ENCODE measurements at places on chromosomes 16 and 17. TPM values are rescaled to one million over a fixed set of nuclear protein-coding genes. Genes with fewer than 3 reads are reported as not detected.

GRCh38 chr16:67428146-67428731 is 2.7 kb upstream of the HSD11B2 start:
- peak; percentile 59 for DNase-seq
- H3K27ac ChIP-seq, result no peak overlapping the region
- H3K4me3 ChIP-seq, result no peak overlapping the region
- H3K27me3 ChIP-seq, result no peaks in the 10 kb centered on the region

DNA sequence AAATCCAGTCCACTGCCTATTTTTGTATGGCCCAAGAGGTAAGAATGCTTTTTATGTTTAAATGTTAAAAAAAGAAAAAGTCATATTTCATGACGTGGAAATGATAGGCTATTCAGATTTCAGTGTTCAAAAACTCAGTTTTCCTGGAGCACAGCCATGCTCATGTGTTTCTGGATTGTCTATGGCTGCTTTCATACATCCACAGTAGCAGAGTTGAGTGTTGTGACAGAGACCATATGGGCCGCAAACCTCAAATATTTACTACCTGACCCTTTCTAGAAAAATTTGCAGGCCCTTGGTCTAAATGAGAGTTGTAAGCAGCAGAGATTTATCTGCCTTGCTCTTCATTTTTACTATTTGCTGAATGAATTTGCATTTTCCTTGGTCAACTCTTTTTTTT is 264.1 kb downstream of the CBLN1 start:
- no peak for DNase-seq
- peaks cover 37% of the 10 kb centered on the region for H3K27me3 ChIP-seq
- no peak overlapping the region for H3K4me3 ChIP-seq
- no peaks in the 10 kb centered on the region for H3K36me3 ChIP-seq

- no peaks in the 10 kb centered on the region for H3K36me3 ChIP-seq
- no peak for DNase-seq
- H3K27ac ChIP-seq, result peak overlapping the region; percentile 40
- H3K4me3 ChIP-seq, result no peak overlapping the region
Observed at GRCh38 chr16:10625595-10626357, 45.4 kb upstream of the EMP2 start.

DNA sequence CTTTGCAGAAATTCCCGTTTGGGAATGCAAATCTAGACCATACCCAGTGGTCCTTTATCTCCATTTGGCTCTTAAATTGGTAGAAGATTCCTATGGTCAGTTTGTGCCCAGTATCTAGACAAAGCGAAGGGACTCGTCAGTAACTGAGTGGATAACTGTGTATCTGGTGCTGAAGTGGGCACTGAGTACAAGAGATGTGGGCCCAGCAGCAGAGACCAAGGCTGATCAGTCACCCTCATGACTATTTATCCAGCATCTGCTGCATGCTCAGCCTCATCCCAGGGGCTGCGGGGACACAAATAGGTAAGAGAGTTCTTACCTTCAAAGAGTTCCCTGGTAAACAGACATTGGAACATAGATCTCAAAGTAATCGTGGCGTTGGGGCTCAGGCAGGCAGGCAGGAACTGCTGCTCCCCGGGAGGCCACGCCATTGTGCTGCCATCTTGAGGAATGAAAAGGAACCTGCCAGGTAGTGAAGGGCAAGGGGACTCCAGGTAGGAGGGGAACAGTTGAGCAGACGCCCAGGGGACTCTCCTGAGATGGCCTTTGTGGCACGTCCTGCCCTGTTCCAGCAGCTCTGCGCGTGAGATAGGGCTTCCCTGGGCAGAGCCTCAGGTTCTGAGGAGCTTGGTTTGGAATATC is 10.3 kb downstream of the NT5M start:
- H3K27ac ChIP-seq, result no peak overlapping the region
- H3K36me3 ChIP-seq, result no peaks in the 10 kb centered on the region

GRCh38 chr17:49928837-49929475 is 40.0 kb upstream of the DLX4 start:
- H3K36me3 ChIP-seq, result no peaks in the 10 kb centered on the region
- no peak overlapping the region for H3K27ac ChIP-seq
- no peak overlapping the region for H3K4me3 ChIP-seq
- H3K27me3 ChIP-seq, result 0 out of 2 replicates have a peak, but pooled peaks cover 3% of the 10 kb centered on the region
- DNase-seq, result no peak

DNA sequence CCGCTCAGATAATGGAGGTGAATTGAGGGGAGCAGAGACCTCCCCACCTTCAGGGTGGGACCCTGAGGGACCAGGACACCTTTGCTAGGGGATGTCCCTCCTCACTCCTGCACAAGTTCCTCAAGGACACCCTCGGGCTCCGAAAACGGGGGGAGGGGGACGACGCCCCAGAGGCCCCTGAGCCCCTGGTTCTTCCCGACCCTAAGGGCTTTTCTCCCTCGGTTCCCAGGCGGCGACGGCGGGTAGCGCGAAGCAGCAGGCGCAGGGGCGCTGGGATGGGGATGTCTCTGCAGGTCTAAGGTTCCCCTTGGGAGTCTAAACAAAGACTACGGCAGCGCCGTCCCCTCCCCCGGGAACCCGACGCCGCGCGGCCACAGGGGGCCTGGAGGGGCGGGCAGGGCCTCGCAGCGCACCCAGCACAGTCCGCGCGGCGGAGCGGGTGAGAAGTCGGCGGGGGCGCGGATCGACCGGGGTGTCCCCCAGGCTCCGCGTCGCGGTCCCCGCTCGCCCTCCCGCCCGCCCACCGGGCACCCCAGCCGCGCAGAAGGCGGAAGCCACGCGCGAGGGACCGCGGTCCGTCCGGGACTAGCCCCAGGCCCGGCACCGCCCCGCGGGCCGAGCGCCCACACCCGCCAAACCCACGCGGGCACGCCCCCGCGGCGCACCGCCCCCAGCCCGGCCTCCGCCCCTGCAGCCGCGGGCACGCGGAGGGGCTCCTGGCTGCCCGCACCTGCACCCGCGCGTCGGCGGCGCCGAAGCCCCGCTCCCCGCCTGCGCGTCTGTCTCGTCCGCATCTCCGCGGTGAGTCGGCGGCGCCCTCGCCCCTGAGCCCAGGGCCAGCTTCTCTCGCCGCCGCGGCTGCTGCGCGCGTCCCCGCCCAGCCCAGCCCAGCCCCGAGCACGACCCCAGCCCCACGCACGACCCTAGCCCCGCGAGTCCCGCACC is 36.7 kb upstream of the NDRG4 start:
- no peak for DNase-seq
- no peak overlapping the region for H3K27ac ChIP-seq
- H3K36me3 ChIP-seq, result no peaks in the 10 kb centered on the region
- peak overlapping the region; percentile 79 for H3K4me3 ChIP-seq
- H3K4me1 ChIP-seq, result peaks cover 38% of the 10 kb centered on the region

DNA sequence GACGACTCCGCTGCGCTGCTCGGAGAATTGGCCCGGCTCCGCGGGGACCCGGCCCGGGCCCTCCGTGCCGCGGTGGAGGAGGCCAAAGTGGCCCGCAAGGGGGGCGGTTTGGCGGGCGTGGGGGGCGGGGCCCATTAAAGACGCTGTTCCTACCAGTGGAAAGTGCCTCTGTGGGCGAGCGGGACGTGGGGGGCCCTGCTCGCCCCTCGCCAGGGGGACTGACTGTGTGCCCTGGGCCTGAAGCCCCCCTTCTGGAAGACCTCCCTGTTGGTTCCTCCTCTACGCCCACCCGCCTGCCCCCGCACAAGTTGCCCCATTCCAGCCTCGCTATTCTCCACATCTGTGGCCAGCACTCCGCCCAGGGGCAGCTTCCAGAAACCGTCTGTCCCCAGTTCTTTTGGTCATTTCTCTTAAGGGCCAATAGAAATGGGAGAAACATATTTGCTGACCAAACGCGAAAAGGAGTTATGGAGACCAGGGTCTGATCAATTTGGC is 1.9 kb upstream of the FGF11 start:
- no peaks in the 10 kb centered on the region for H3K36me3 ChIP-seq
- H3K27ac ChIP-seq, result no peak overlapping the region
- H3K4me3 ChIP-seq, result peak overlapping the region; percentile 57

DNA sequence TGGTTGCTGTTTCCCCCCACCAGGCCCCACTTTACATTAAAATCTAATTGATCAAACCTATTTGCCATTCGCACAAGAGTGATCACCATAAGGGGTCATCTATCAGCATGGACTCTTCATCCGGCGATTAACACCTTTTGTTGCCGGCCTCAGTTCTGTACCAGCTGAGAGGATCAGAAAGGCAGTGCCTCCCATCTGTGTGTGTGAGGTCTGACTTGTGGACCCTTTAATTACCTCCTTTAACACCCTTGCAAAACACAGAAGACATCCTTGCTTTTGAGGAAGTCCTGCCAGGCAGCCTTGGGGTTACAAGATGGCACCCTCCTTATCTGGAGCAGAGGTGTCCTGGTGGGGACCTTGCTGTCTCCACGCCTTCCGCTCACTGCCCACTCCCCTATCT is 77.2 kb upstream of the IRX3 start:
- no peaks in the 10 kb centered on the region for H3K36me3 ChIP-seq
- no peak overlapping the region for H3K27ac ChIP-seq
- no peak overlapping the region for H3K4me3 ChIP-seq
- no peaks in the 10 kb centered on the region for H3K4me1 ChIP-seq
- no peak for DNase-seq

DNA sequence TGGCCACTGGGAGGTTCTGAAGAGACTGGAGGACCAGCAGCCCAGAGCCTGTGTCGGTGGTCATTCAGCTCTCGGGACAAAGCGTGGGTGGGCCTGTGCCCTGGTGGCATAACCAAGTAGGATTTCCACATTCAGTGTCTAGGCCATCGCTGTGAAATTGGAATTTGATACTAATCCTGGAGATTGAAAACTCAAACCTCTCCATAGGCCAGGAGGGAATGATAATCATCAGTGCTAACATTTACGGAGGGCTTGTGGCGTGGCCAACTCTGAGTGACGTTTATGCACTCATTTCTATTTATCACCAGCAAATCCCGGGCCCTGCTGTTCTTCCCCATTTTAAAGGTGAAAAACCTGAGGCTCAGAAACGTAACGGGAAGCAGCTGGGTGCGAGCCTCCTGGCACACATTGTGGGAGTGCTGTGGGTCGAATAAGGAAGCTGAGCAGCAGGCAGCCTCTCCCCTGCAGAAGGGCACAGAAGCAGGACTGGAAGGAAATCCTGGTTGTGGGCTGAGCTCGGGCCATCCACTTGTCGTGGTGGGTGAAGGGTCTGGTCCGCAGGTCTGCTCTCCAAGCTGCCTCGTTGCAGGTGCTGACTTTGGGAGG is 33.1 kb downstream of the RAI1 start:
- no peak for DNase-seq
- no peaks in the 10 kb centered on the region for H3K36me3 ChIP-seq
- no peaks in the 10 kb centered on the region for H3K27me3 ChIP-seq
- H3K4me1 ChIP-seq, result peaks cover 51% of the 10 kb centered on the region
- H3K27ac ChIP-seq, result no peak overlapping the region

SEPTIN12 gene
- total RNA-seq, result not detected

NLRC3 gene
- not detected for total RNA-seq

CANT1 gene
- total RNA-seq, result 183 TPM
